ENCODE measurements at places on chromosomes 12 and 14.
A peak's percentile ranks its signal among the peaks of the same experiment; 100 is the strongest.

DNA sequence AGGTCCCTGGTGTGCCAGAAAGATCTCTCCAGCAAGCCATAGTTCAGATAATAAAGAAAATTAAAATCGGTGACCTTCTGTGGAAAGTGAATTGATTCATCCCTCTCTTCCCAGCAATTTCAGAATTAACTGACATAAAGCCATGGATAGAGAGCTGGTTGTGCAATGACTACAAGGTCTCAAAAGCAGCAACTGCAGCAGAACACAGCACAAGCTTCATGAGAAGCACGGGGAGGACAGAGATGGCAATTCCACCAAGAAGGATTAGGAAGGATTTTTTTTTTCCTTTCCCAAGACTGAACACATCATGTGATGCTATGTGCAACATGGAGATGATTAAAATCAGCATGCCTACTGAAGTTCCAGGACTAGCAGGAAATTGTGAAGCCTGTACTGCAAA is 154.9 kb upstream of the PLEKHG7 start:
- no peak for DNase-seq

DNA sequence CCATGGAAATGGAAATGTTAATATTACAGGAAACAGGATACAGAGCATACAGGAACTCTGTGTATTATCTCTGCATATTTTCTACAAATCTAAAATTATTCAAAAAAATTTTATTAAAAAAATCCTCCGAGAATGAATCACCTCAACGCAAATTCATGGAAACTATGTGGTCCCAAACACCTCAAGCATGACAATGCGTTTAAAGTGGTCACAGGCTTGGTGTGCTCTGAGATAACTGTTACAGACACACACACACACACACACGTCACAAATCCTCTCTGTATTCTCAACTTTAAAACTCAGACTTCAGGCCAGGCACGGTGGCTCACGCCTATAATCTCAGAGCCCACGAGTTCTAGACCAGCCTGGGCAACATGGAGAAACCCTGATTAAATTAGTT is 45.3 kb upstream of the MTERF2 start:
- no peak for DNase-seq

- no peak for DNase-seq
Measured at GRCh38 chr14:51041883-51042282, 53.0 kb downstream of the TRIM9 start.

- DNase-seq, result no peak
Measured at GRCh38 chr12:23066095-23066494, 441.1 kb downstream of the ETNK1 start.

DNA sequence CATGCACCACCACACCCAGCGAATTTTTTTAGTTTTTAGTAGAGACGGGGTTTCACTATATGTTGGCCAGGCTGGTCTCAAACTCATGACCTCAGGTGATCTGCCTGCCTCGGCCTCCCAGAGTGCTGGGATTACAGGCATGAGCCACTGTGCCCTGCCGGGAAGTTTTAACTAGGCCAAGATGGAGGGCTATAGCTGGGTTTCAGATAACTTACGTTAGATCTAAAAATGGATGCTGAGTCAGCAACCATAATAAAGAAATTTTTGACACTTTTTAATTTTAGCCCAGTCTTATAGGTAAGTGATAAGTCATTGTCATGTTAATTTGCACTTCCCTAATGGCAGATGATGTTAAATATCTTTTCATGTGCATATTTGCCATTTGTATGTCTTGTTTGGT is 14.4 kb downstream of the ZDHHC17 start:
- no peak for DNase-seq

DNA sequence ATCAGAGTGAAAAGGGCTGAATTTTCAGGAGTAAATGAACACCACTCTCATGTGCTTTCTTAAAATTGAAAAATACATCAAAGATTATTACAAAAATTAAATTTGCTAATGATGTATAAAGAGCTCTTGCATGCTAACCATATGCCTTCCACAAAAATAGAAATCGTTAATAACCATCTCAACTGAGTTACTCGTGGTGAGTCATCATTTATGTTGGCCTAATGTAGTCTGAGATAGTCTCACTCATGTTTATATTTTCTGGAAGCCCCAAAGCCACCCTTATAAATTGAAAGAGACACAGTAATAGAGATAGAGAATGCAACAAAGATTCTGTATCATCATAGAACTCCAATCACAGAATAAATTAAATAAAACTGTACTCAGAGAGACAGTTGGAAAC is 131.2 kb downstream of the KCNH5 start:
- no peak for DNase-seq

GRCh38 chr14:80954687-80955299 is 628 bp upstream of the TSHR start:
- DNase-seq, result peak; percentile 86

GRCh38 chr14:65958664-65959562 is 527.3 kb upstream of the CCDC196 start:
- peak; percentile 80 for DNase-seq

GRCh38 chr14:104271391-104271790 is 133.0 kb downstream of the KIF26A start:
- DNase-seq, result no peak

- peak; percentile 53 for DNase-seq
Measured at GRCh38 chr12:69338120-69338859, 9.9 kb upstream of the LYZ start.

DNA sequence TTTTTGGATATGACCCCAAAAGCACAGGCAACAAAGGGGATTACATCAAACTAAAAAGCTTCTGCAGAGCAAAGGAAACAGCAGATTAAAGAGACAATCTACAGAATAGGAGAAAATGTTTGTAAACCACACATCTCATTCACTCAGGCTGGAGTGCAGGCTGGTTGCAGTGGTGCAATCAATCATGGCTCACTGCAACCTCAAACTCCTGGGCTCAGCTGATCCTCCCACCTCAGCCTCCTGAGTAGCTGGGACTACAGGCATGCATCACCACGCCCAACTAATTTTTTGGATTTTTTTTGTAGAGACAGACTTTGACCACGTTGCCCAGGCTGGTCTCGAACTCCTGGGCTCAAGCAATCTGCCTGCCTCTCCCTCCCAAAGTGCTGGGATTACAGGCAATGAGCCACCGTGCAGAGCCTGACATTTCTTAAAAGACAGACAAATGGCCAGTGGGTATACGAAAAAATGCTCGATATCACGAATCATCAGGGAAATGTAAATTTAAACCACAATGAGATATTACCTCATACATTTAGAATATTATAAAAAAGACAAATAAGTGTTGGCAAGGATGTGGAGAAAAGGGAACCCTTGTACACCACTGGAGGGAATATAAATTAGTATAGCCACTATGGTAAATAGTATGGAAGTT is 9.8 kb downstream of the NCKAP5L start:
- no peak for DNase-seq

Data from hematopoietic multipotent progenitor cell treated with erythropoietin and hydrocortisone succinate and interleukin-3 and kit ligand, for 6 days (in vitro differentiated cells).